ENCODE measurements at places on chromosomes 3 and 15.

- no peak for DNase-seq
These were observed 31.0 kb downstream of the SRPRB start for GRCh38 chr3:133836497-133837158.

GRCh38 chr3:196216681-196217211, 412 bp downstream of the SLC51A start:
- no peak for DNase-seq

GRCh38 chr3:78338405-78338804, 1298.5 kb downstream of the ROBO2 start:
- no peak for DNase-seq

GRCh38 chr3:9666704-9667445, 17.6 kb downstream of the MTMR14 start:
- DNase-seq, result no peak

GRCh38 chr15:77966540-77967234, 110.8 kb downstream of the TBC1D2B start:
- no peak for DNase-seq

- no peak for DNase-seq
These were observed 890.5 kb downstream of the TUSC7 start for GRCh38 chr3:117600112-117600511.

GRCh38 chr3:171460725-171461524, 720 bp upstream of the TNIK start:
- DNase-seq, result no peak

DNA sequence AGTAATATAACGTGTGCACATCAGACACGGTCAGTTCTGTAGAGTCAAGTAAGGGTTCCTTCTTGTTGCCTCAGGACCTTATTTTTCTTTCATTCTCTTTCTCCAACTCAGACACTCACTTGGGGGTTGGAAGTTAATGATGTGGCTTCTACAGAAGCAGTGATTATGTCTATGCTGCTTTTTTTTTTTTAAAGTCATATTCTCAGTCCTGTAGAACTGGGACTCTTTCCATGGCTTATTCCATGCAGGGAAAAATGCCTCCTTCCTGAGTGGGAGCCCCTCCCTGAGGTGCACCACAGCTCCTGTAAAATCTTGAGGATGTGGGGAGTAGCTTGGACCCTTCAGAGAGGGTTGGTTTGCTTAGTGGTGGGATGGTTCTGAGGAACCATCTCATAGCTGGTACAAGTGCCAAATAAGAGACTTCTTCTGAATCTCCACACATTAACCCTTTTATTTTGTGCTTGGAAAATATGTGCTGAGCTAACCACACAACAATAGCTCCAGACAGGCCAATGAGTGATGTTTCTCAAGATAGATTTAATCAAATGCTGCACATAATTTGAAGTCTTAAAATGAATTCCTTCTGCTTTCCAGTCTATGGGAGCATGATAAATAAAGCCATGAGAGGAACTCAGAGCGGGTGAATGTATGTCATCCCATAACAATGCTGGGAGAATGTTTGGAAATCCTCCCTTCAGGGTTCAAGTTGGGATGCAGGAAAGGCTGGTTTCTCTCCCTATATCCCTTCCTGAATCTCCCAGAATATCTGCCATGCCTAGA, 23.3 kb upstream of the FSTL1 start:
- DNase-seq, result no peak

DNA sequence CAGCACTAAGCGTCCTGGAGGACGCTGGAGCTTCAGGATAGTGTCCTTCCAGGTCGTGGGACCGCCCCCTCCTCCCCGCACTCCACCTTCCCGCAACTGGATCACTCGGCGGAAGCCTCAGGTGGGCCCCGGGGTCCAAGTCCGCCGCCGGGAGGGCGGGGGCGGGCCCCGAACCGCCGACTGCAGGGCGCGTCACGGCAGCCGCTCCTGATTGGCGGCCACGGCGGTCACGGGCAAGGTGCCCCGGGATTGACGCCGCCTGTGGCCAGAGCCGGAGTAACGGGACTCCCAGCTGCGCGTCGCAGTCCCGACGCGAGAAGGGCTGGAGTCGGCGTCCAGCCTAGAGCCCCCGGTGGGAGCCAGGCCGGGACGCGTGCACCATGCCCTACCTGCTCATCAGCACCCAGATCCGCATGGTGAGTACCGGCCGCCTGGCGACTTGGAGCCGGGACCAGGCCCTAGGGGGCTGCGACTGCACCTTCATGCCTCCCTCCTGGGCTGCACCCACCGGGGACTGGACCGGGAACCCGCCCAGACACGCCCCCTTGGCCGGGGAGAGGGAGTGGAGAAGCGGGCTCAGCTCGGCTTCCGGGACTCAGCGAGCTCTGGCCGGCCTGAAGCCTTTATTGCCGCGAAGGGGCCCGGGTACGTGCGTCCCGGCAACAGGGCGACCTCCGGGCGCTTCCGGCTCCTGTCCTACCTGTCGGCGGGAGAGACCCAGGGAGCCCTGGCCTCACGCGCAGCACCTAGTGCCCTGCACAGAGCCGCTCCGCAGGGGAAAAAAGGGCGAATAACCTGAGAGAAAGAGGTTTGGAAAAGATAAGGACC, at the start of gene GCHFR:
GCHFR (plus strand) TSS at position 268 of the 828 bp plus-strand sequence; CDS start at position 381, 113 bp downstream.
- no peak for DNase-seq

GRCh38 chr15:71387810-71388209, 272.5 kb downstream of the THSD4 start:
- DNase-seq, result no peak

- no peak for DNase-seq
These were observed 1267.6 kb downstream of the OTOL1 start for GRCh38 chr3:162764051-162764807.
